ENCODE measurements at places on chromosomes 7 and 10.

GRCh38 chr7:124779620-124780019, 14.0 kb upstream of the GPR37 start:
- no peak for DNase-seq
- no peak overlapping the region for H3K4me3 ChIP-seq
- no peaks in the 10 kb centered on the region for H3K36me3 ChIP-seq
- no peaks in the 10 kb centered on the region for H3K4me1 ChIP-seq
- H3K27me3 ChIP-seq = no peaks in the 10 kb centered on the region
- H3K27ac ChIP-seq = no peak overlapping the region

DNA sequence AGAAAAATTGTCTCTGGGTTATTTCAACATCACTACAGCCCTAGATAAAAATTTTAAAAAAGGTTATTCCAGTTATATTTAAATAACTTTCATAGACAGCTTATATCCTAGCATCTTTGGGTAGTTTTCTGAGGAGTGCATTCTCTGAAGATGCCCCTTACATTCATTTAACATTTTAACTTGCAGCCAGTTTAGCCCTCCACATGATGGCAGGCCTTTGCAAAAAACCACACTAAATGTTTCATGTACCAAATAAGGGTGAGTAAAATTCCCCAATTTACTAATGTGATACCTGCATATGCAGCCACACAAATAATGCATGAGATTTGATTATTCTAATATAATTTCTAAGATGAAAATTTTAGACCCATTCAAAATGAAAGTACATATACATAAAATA, 108.4 kb upstream of the ZWINT start:
- DNase-seq = no peak
- H3K4me3 ChIP-seq = no peak overlapping the region
- no peaks in the 10 kb centered on the region for H3K36me3 ChIP-seq
- no peak overlapping the region for H3K27ac ChIP-seq
- no peaks in the 10 kb centered on the region for H3K27me3 ChIP-seq

DNA sequence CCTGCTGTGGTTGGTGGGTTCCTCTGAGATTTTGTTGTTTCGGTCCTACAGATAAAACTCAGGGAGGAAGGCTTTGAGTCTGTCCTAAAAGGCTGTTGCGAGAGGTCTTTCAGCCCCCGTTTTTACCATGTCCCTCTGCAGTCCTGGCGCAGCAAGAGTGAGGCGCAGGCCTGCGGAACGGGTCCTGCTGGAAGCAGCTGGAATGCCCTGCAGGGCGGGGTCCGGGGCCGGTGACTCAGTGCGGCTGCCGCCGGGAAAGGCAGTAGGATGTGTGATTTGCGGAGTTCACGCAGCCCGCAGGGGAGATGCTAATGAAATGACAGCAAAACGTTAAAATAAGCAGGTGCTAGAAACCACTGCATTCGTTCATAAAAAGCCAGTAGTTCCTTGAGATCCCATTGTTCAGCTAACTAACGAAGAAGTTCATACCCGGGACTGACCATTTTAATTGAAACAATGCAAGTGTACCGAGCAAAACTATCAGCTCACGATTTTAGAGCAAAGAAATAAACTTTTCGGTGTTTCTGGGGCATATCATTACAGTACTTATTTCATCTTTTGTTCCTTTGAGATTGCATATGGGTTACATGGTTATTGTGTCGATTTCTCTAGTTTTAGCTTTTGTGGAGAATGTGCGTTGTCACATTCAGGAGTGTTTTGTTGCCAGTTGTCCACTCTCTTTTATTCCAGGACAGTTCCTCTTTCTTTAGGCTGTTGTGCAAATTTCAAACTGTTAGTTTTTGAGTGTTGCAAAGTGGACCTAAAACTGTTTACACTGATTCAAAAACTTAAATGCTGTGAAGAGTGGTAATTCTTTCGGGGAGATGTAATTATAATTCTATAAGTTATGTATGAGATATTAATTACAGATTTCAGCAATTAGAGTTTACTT, 783 bp downstream of the ANLN start:
- peak; percentile 81 for DNase-seq
- H3K4me3 ChIP-seq = peak overlapping the region; percentile 49
- H3K36me3 ChIP-seq = no peaks in the 10 kb centered on the region
- no peak overlapping the region for H3K27ac ChIP-seq
- H3K4me1 ChIP-seq = no peaks in the 10 kb centered on the region

- no peaks in the 10 kb centered on the region for H3K27me3 ChIP-seq
- H3K27ac ChIP-seq = no peak overlapping the region
- no peak overlapping the region for H3K4me3 ChIP-seq
- DNase-seq = peak; percentile 4
- H3K36me3 ChIP-seq = peaks cover 6% of the 10 kb centered on the region
- no peaks in the 10 kb centered on the region for H3K4me1 ChIP-seq
Observed at GRCh38 chr10:13335881-13336280, 12.2 kb downstream of the SEPHS1 start.

GRCh38 chr10:37681617-37681999, 175.8 kb downstream of the ZNF248 start:
- no peak overlapping the region for H3K27ac ChIP-seq
- no peaks in the 10 kb centered on the region for H3K4me1 ChIP-seq
- H3K36me3 ChIP-seq = no peaks in the 10 kb centered on the region
- H3K27me3 ChIP-seq = no peaks in the 10 kb centered on the region
- no peak overlapping the region for H3K4me3 ChIP-seq

DNA sequence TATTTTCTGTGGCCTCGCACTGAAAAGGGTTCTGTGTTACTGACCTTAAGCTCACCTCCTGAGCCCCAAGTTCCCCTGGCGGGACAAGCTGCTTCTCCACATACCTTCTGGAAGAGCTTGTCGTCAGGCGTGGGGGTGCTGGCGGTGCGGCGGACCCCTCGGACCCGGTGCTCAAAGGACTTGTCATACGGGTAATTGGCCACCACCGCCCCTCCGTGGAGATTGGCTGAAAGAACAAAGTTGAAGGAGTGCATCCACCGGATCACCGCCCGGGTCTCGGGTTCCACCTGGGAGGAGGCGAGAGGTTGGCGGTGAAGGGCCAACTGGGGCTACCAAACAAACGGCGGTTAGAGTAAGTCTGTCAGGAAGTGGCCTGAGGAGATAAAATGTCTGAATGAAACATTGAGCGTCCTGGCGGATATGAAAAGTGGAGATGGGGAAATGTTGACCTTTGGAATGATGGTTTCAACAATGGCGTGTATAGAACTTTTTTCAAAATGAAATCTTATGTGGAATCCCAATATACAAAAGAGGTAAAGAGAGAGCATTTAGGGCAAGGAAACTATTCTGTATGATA, 16.5 kb downstream of the CPN1 start:
- no peak overlapping the region for H3K27ac ChIP-seq
- no peaks in the 10 kb centered on the region for H3K36me3 ChIP-seq

DNA sequence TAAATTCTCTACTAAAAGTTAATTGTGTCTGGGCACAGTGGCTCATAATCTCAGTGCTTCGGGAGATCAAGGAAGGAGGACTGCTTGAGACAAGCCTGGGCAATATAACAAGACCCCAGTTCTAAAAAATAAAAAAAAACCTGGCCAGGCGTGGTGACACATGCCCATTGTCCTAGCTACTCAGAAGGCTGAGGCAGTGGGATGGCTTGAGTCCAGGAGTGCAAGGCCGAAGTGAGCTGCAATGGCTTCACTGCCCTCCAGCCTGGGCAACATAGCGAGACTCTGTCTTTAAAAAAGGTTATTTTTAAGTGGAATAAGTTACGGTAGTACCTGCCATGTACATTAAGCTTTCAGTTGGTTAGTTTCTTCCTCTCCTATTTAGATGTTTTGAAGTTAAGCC, 28.9 kb downstream of the CDK14 start:
- DNase-seq = no peak
- no peaks in the 10 kb centered on the region for H3K4me1 ChIP-seq
- H3K27ac ChIP-seq = no peak overlapping the region
- no peaks in the 10 kb centered on the region for H3K27me3 ChIP-seq
- no peaks in the 10 kb centered on the region for H3K36me3 ChIP-seq

GRCh38 chr7:151051108-151051507, 2.8 kb downstream of the ASIC3 start:
- no peaks in the 10 kb centered on the region for H3K27me3 ChIP-seq
- DNase-seq = peak; percentile 90
- no peaks in the 10 kb centered on the region for H3K4me1 ChIP-seq
- H3K36me3 ChIP-seq = no peaks in the 10 kb centered on the region

DNA sequence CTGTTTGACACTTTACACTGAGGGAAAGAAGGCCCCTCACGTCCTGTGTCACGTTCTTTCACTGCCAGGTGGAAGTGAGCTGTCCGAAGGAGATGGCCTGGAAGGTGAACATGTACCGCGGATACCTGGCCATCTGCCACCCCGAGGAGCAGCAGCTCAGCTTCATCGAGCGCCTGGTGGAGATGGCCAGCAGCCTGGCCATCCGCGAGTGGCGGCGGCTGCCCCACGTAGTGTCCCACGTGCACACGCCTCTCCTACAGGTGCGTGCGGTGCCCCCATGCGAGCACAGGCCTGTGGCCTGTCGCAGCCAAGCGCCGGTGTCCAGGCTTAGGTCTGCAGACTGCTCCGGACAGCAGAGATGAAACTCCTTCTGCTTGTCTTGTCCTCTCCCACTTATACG, 103.4 kb downstream of the TRRAP start:
- peaks cover 11% of the 10 kb centered on the region for H3K36me3 ChIP-seq
- DNase-seq = no peak
- no peak overlapping the region for H3K4me3 ChIP-seq
- no peaks in the 10 kb centered on the region for H3K4me1 ChIP-seq
- no peak overlapping the region for H3K27ac ChIP-seq

- H3K4me3 ChIP-seq = no peak overlapping the region
- no peaks in the 10 kb centered on the region for H3K36me3 ChIP-seq
- H3K27me3 ChIP-seq = no peaks in the 10 kb centered on the region
- no peak for DNase-seq
- H3K27ac ChIP-seq = no peak overlapping the region
Observed at GRCh38 chr7:83739527-83739926, 90.6 kb upstream of the SEMA3E start.

GRCh38 chr7:27245798-27246691, 3.4 kb downstream of the EVX1 start:
- H3K36me3 ChIP-seq = no peaks in the 10 kb centered on the region
- H3K4me3 ChIP-seq = no peak overlapping the region
- DNase-seq = no peak
- H3K4me1 ChIP-seq = peaks cover 2% of the 10 kb centered on the region
- H3K27ac ChIP-seq = no peak overlapping the region

DNA sequence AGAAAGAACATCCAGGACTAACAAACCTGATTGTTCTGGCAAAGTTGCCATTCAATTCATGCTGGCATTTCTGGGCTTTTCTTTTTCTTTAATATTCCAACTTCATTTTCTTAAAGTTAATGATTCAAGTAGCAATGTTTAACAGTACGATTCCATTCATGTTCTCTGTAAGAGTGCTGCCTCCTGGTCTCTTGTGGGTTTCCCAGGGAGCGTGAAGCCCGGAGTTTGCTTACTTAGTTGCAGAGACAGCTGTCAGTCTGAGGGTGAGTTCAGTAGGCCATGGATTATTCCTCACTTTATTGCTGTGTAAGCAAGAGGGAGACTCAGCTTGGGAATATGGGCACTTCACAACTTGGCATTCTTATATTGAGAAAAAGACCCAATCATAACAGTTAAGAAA, 142.2 kb downstream of the TWIST1 start:
- no peak overlapping the region for H3K4me3 ChIP-seq
- peak overlapping the region; percentile 79 for H3K27ac ChIP-seq
- no peaks in the 10 kb centered on the region for H3K27me3 ChIP-seq
- no peaks in the 10 kb centered on the region for H3K36me3 ChIP-seq

- H3K27me3 ChIP-seq = no peaks in the 10 kb centered on the region
- H3K36me3 ChIP-seq = no peaks in the 10 kb centered on the region
- H3K4me3 ChIP-seq = no peak overlapping the region
- no peak overlapping the region for H3K27ac ChIP-seq
- DNase-seq = no peak
Observed at GRCh38 chr7:8357536-8357935, 75.9 kb upstream of the NXPH1 start.

GRCh38 chr10:48322017-48322416, 15.5 kb downstream of the MAPK8 start:
- no peaks in the 10 kb centered on the region for H3K4me1 ChIP-seq
- no peaks in the 10 kb centered on the region for H3K36me3 ChIP-seq
- no peaks in the 10 kb centered on the region for H3K27me3 ChIP-seq
- H3K4me3 ChIP-seq = no peak overlapping the region

DNA sequence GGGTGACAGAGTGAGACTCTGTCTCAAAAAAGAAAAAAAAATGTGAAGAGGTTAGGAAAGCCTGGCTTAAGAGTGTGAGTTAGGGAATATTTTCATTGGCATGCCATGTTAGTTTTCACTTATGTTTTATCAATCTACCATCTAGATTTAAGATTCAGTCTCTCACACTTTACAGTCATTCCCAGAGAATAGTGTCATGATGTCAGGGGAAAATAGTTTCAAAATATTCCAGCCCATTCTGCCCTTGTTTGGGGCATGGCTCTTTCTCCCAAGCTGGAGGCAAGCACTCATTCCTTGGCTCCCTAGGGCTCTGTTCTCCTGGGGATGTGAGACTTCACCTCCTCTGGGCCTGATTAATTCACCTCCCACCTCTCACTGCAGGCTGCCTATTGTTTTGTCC, 331.5 kb downstream of the CXCL12 start:
- H3K36me3 ChIP-seq = no peaks in the 10 kb centered on the region
- H3K27ac ChIP-seq = no peak overlapping the region
- no peak overlapping the region for H3K4me3 ChIP-seq
- H3K27me3 ChIP-seq = no peaks in the 10 kb centered on the region
